ENCODE measurements at places on chromosomes 11 and 22.

GRCh38 chr11:26976389-26976788 lies 17.5 kb upstream of the FIBIN start:
- peak; percentile 86 for DNase-seq

- no peak for DNase-seq
Observed at GRCh38 chr22:25437414-25438160, 126.9 kb upstream of the GRK3 start.

DNA sequence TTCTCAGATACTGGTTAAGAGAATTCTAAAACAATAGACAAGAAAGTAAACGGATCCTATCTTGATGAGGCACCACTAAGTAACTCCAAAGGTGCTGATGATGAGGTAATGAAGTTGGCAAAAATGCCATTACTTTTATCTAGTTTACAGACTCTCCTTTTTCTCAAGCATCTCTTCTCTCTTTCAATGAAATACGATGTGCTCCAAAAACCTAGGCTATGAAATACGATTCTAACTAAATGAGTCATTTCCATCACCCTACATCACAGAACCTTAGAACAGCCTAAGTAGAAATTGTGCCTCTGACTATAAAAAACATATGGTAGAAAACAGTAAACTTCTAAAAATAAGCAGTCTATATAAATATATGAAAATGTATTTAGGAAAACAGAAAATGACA lies 58.9 kb upstream of the ARHGAP32 start:
- DNase-seq: peak; percentile 55

DNA sequence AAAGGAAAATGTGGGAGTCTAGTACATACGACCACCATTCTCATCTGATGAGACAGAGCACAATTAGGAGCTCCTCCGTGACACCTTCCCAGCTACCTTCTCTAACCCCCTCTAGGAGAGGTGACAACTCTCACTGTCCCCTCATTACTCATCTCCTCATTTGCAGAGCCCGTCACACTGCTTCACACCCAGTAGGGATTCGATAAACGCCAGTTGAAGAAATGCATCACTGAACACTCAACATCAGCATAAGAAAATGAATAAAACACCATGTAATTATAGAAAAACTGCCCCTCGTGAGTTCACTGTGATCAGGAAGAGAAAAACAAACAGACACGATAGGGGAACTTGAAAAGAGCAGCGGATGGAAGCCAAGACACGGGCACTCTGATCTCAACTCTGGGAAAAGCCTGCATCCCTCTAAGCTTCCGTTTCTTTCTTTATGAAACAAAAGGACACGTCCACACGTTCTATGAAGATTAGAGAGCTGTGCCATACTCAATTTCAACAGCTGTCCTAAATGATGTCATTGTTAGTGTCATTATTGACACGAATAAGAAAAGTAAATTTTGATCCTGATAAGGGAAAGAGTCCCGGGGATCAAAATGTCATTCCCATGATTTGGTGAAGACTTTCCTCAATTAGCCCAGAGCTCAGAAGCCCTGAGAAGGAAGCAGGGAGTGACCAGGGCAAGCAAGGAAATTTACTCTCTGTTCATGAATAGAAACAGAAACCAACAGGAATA lies 356.9 kb downstream of the LARGE1 start:
- DNase-seq: no peak

DNA sequence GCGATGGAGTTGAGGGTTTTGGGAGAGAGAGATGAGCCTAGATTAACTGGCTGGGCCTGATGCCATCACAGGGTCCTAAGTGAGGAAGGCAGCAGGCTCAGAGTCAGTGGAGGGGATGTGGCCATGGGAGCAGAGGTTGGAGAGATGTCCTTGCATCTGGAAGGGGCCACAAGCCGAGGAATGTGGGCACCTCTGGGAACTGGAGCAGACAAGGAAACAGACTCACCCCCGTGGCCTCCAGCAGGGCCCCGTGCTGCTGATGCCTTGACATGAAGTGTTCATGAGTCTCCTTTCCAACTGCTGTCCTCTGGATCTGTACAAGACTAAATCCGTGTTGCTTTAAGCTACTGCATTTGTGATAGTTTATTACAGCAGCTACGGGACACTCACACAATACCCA lies 49.2 kb downstream of the SHISAL1 start:
- no peak for DNase-seq

DNA sequence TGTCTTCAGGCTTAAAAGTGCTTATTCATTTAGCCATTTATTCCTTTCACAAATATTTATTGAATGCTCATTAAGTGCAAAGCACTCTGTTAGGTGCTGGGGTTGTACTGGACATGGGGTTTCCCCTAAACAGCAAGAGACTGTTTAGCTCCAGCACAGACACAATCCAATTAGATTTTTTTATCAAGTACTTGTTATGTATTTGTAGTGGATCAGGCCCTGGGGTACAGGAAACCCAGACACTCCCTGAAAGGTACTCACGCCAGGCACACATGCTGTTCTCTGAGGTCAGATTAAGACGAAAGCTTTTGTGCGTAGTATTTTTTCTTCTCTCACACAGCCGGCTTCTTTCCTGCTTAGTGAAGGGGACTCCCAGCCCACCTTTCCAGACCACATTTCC lies 218.1 kb upstream of the PLET1 start:
- DNase-seq: no peak

DNA sequence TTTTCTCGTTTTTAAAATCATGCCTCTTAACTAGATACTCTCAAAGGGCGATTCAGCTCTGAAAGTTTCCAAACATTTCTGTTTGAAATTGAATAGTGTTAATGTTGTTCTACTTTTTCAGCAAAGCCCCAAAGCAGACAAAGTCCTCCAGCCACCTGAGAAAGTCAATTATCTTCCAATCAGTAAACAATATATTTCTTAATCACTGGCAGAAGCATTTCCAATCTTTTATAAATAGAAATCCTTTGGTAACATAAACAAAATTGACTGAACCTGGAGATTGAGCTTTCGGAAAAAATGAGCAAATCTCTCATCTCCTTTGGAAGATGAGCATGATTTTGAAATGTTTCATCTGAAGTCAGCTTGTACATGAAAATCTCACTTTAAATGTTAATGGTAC lies 84.4 kb upstream of the FIBIN start:
- no peak for DNase-seq

- peak; percentile 66 for DNase-seq
Observed at GRCh38 chr11:61923166-61924063, 6.0 kb upstream of the RAB3IL1 start.

GRCh38 chr22:40588726-40589125 lies 47.8 kb downstream of the MRTFA start:
- DNase-seq: peak; percentile 82

DNA sequence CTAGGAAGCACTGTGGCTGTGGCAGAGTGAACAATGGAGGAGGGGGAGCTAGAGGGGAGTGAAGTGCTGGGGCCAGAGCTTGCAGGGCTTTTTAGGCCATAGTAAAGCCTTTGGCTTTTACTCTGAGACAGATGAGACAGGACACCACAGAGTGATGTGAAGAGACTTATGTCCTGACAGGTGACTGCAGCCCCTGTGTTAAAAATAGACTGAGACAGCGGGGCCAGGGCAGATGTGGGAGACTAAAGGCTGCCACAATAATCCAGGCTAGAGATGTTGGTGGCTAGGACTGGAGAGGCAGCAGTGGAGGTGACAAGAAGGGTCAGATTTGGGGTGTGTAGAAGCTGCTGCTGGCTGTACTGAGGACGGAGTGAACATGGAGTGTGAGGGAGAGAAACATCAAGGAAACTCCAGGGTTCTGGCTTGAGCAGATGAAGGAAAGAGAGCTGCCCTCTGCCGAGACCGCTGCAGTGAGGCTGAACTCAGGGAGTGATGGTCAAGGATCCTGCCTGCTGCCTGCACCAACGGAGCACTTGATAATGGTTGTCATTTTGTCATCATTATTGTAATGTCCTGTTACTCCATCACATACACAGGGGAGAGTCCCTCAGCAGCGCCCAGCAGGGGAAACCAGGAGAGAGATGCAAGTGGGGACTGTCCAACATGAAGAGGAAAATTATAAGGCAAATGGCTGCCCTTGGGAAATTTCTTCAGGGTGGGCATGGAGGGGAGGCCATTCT lies 27.4 kb downstream of the SLC43A1 start:
- DNase-seq: no peak

- peak; percentile 61 for DNase-seq
Observed at GRCh38 chr22:27073601-27074425, 416.4 kb downstream of the MIAT start.

DNA sequence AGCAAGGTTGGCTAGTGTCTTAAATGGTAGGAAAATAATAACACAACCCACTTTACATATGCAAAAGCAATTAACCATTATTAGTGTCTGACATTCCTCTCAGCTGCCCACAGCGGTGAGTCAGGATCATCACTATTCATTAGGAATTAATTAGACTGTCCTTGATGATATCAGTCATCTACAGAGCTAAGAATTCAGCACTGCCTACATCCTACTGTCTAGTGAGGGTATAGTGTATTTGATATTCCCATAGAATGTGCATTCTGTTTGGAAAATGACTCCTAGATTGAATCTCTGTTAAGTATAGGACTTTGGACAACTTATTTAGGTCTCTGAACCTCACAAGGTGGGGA lies 82.2 kb downstream of the TEAD1 start:
- DNase-seq: no peak

DNA sequence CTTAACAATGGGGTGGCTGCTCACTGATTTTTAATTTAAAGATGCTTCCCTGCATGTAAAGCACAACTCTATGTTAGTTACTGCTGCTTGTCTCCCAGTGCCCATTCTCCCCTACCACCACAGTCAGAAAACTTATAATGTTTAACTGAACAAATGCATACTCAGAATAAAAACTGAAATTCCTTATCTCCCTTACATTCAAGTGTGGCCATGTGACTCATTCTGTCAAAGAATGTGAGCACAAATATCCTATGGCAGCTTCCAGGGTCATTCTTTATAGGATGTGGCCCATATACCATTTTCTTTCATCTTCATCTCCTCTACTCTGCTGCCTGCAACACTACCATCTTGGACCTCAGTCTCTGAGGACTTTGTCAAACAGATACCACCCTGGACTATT lies 374.8 kb downstream of the DYNC2H1 start:
- DNase-seq: peak; percentile 26

DNA sequence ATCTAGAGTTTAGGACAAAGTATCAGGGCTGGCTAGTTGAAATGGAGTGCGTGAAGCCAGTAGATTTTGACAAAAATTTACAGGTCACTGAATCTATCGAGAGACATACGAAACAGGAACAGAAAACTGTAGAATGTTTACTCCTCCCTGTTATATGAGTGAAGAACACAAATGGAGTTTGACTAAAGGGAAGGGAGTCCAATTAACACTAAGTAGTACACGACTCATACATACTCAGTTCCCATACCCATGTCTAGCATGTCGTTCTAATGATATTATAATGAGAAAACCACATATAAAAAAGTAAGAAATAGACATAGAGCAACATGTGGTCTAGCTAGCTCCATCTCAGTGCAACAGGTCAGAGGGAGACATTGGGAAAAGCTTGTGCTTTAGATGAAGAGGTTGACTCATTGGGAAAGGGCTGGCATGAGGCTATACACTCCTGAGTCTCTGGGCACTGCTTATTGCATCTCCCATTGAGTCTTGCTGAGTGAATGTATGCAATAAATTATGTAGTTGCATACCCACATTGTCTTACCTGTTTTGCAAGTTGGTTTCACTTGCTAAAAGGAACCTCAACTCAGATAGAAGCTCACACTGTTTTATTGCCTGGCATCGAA lies 43.5 kb downstream of the CD44 start:
- DNase-seq: no peak

GRCh38 chr22:25628494-25628893 lies 64.0 kb downstream of the GRK3 start:
- DNase-seq: no peak

DNA sequence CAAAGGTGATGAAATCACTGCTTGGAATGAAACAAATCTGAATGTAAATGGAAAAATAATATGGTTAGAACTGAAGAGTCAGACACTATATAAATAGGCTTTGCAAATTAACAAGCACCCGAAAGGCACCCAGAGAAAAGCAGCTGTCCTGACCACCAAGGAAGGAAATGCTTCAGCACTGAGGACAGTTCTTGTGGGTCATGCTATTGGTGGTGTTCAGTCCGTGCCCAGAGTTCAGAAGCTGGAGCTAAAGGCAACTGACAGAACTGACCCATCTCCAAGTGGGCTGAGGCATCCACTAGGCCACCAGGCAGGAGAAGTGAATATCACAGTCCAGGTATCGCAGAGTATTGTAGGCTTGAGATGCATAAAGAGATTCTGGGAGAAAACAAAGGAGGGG lies 208.9 kb downstream of the OPCML start:
- no peak for DNase-seq

- no peak for DNase-seq
Observed at GRCh38 chr22:24440270-24440717, 12.9 kb downstream of the ADORA2A start.

DNA sequence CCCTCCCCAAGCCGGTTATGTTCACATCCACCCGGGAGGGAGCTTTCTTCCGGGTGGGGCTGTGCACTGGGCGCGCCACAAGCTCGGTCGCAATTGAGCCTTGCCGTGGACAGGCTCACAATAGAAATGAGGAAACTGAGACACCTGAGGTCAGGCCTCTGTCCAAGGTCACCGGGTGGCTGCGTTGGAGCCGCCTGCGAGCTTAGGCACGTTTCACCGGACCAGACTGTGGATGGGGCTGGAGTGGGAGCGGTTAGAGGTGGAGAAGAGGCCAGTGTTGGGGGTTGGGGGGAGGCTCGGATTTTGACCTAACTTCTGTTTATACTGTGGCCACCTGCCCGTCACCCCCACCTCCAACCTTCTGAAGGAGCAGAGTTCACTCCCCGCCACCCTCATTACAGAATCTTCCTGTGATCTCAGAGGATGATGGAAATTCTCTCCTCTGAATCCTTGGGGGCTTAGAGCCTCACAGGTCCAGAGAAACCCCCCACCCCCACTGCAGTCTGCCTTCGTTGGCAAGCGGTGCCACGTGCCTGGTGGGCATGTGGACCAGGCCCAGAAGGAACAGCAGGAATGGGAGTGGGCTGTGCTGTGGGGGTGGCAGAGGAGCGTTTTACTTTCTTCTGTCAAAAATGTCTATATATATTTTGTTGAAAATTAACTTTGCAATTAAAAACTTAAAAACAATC lies 631 bp upstream of the NPTXR start:
- DNase-seq: no peak

DNA sequence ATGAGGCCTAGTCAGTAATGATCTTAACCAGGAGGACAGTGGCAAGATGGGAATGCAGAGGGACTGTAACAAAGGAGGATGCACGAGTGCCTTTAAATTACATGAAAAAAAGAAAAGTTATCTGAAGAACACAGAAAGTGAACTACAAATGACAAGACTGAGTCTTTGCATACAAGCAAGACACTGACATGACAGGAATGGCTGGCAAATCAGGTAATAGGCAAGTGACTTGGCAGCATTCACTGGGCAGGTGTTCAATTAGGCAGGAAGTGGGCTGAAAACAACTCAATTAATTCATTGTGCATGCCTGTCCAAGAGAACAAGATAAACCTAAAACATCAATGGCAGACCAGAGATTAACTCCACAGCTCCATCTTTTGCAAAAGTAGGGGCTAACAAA lies 24.0 kb downstream of the SMCO4 start:
- DNase-seq: no peak

DNA sequence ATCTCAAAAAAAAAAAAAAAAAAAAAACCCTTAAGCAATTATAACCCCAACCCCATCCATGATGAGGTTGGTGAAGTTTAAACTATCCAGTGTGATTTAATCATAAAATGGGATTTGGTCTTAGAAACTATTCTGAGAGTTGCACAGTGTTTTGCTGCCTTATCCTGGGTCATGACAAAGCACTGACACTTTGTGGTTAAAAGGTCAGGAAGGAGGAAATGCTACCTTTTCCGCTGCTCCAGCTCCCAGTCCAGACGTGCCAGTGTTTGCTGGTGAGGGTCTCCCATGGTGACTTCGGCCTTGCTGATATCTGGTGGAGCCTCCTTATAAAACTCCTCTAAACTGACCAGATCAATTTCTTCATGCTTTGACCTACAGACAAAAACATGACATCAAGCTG lies 14.5 kb downstream of the THOC5 start:
- DNase-seq: no peak
